Heart left ventricle (tissue), 16 donors: ENCODE measurements at places on chromosomes 4 and X. TPM values are rescaled to one million over a fixed set of nuclear protein-coding genes. Genes with fewer than 3 reads are reported as not detected.

Gene GPM6B
- total RNA-seq: 2.6 TPM

GRCh38 chr4:15168759-15169158 is 166.5 kb downstream of the CPEB2 start:
- no peak overlapping the region for H3K27ac ChIP-seq
- no peaks in the 10 kb centered on the region for H3K36me3 ChIP-seq
- no peak for DNase-seq

DNA sequence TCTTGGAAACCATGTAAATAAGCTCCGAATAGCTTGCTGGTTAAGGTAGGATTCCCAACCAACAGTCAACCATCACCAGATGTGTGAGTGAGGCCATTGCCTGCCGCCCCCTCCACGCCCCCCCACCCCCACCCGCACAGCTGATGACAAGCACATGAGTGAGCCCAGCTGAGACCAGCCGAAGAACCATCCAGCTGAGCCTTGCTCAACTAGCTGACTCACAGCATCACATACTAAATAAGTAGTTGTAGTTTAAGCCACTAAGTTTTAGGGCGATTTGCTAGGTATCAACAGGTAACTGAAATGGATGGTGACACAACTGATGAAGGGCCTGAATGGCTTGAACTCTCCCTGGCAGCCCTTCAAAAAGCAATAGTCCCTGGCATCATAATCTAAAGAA is 1.6 kb upstream of the CCDC149 start:
- no peak for DNase-seq
- H3K27ac ChIP-seq: no peak overlapping the region
- H3K4me3 ChIP-seq: no peak overlapping the region
- H3K27me3 ChIP-seq: no peaks in the 10 kb centered on the region
- peaks cover 6% of the 10 kb centered on the region for H3K4me1 ChIP-seq
- peaks cover 7% of the 10 kb centered on the region for H3K36me3 ChIP-seq

GRCh38 chr4:113142351-113142750 is 92.9 kb downstream of the ANK2 start:
- no peaks in the 10 kb centered on the region for H3K36me3 ChIP-seq
- H3K4me1 ChIP-seq: peaks cover under 1% of the 10 kb centered on the region
- H3K4me3 ChIP-seq: no peak overlapping the region
- no peaks in the 10 kb centered on the region for H3K27me3 ChIP-seq
- H3K27ac ChIP-seq: no peak overlapping the region

Gene GNRHR
- not detected for total RNA-seq

- H3K4me1 ChIP-seq: no peaks in the 10 kb centered on the region
- DNase-seq: no peak
- no peaks in the 10 kb centered on the region for H3K27me3 ChIP-seq
- no peak overlapping the region for H3K27ac ChIP-seq
These were observed 87.8 kb downstream of the PACRGL start for GRCh38 chr4:20787940-20788665.

DNA sequence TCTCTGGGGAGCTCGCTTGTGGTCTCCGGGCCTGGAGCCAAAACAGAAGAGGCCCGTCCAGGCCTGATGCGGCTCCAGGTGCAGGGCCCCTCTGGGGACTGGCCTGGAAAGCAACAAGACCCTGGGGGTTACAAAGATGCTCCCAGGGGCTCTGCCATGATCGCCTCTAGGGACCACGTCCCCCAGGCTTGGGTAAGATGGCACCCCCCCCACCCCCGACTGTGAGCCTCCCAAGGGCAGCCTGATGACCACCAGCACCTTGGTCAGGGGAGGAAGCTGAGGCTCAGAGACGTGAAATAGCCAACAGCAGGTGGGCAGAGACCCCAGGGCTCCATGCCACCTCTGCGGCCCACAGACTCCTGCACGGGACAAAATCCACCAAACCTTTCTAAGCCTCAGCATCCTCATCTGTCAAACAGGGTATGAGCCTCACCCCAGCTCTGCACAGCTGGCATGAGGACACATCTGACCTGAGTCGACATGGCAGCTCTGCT is 25.4 kb downstream of the C4orf50 start:
- no peak for DNase-seq
- H3K4me1 ChIP-seq: no peaks in the 10 kb centered on the region
- H3K4me3 ChIP-seq: no peak overlapping the region
- no peak overlapping the region for H3K27ac ChIP-seq

GRCh38 chr4:183438458-183439113 is 5.8 kb upstream of the CDKN2AIP start:
- DNase-seq: no peak
- H3K27me3 ChIP-seq: no peaks in the 10 kb centered on the region
- no peaks in the 10 kb centered on the region for H3K36me3 ChIP-seq

- no peak for DNase-seq
- no peaks in the 10 kb centered on the region for H3K36me3 ChIP-seq
- no peak overlapping the region for H3K27ac ChIP-seq
- no peaks in the 10 kb centered on the region for H3K27me3 ChIP-seq
- H3K4me1 ChIP-seq: peaks cover 15% of the 10 kb centered on the region
These were observed 17.0 kb upstream of the PROM1 start for GRCh38 chr4:16100833-16101232.

- H3K4me3 ChIP-seq: no peak overlapping the region
- no peaks in the 10 kb centered on the region for H3K27me3 ChIP-seq
- no peaks in the 10 kb centered on the region for H3K36me3 ChIP-seq
- peaks cover 13% of the 10 kb centered on the region for H3K4me1 ChIP-seq
- H3K27ac ChIP-seq: no peak overlapping the region
- DNase-seq: no peak
These were observed 17.5 kb downstream of the MAML3 start for GRCh38 chr4:140136509-140136908.

DNA sequence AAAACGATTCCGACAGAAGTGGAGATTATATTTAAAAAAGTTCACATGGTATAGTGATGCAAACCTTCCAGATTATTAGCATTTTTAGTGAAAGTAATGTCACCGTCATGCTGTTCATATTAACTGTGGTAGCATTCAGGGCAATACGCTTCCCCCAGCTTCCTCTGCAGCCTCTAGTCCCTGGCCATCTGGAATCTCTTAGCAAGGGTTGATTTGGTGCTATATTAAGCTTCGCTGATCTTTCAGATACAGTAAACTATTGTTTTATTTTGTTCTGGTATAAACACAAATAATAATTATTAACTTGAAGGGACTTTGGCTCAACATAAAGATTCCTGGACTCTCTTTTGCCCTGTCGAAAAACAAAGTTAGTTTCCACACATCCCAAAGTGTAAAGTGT is 1080.5 kb upstream of the TENM3 start:
- no peaks in the 10 kb centered on the region for H3K4me1 ChIP-seq
- DNase-seq: no peak
- no peak overlapping the region for H3K4me3 ChIP-seq
- H3K27ac ChIP-seq: no peak overlapping the region
- no peaks in the 10 kb centered on the region for H3K27me3 ChIP-seq

Gene ASB9
- 0.88 TPM for total RNA-seq

GRCh38 chr4:1572010-1572385 is 112.1 kb downstream of the FAM53A start:
- DNase-seq: no peak
- H3K27me3 ChIP-seq: no peaks in the 10 kb centered on the region
- H3K4me1 ChIP-seq: no peaks in the 10 kb centered on the region
- no peak overlapping the region for H3K4me3 ChIP-seq

GRCh38 chr4:73703320-73703719 is 37.0 kb upstream of the CXCL8 start:
- H3K27me3 ChIP-seq: no peaks in the 10 kb centered on the region
- H3K4me1 ChIP-seq: peaks cover 22% of the 10 kb centered on the region
- no peaks in the 10 kb centered on the region for H3K36me3 ChIP-seq
- DNase-seq: no peak
